HCT116 (cell line): ENCODE measurements at places on chromosomes 13 and 19. TPM values are rescaled to one million over a fixed set of nuclear protein-coding genes. Genes with fewer than 3 reads are reported as not detected.

DNA sequence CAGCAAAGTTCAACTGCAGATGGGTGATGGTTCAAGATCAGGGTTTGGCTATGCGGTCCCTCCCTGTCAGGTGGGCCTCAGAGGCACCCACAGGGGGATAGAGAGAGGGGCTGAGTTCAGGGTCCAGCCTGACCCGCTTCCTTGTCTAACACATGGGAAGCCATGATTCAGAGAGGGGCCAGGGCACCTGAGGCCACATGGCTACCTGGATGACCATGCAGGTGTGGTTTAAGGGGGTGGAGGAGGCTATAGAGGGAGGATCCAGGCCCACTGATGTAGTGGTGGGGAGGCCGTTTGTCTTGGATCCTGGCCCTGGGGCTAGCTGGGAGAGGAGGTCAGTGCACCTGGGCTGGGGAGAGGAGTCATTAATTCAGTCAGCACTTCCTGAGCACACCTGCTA is 56.7 kb downstream of the ZNF536 start:
- no peaks in the 10 kb centered on the region for H3K36me3 ChIP-seq
- no peak overlapping the region for H3K4me3 ChIP-seq
- no peaks in the 10 kb centered on the region for H3K4me1 ChIP-seq
- H3K27ac ChIP-seq: no peak overlapping the region
- H3K27me3 ChIP-seq: 0 out of 2 replicates have a peak, but pooled peaks cover 4% of the 10 kb centered on the region

RAP2A gene
- total RNA-seq: 27.6 TPM

SBNO2 gene
- total RNA-seq: 66.4 TPM

ZGLP1 gene
- 5.0 TPM for total RNA-seq

DNA sequence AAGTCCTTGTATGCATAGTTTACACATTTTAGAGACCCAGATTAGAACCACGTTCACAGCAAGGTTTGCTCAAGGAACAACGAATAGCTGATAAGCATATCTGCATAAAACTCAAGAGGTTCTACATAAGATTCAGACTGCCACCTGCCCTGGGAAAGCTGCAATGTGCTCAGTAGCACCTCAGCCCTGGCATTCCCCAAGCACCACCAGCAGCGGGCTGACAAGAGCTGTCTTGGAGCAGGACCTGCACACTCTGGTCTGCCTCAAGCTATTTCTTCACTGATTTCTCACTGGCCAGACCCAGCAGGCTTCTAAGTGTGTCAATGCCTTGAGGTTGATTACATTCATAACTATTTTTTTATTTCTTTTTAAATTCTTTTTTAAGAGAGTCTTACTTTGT is 65.8 kb upstream of the UQCRFS1 start:
- peaks cover 27% of the 10 kb centered on the region for H3K27me3 ChIP-seq
- no peaks in the 10 kb centered on the region for H3K36me3 ChIP-seq
- no peaks in the 10 kb centered on the region for H3K4me1 ChIP-seq
- no peak for DNase-seq
- H3K27ac ChIP-seq: no peak overlapping the region
- no peak overlapping the region for H3K4me3 ChIP-seq

PIH1D1 gene
- 152 TPM for total RNA-seq

ZNF98 gene
- total RNA-seq: not detected

DNA sequence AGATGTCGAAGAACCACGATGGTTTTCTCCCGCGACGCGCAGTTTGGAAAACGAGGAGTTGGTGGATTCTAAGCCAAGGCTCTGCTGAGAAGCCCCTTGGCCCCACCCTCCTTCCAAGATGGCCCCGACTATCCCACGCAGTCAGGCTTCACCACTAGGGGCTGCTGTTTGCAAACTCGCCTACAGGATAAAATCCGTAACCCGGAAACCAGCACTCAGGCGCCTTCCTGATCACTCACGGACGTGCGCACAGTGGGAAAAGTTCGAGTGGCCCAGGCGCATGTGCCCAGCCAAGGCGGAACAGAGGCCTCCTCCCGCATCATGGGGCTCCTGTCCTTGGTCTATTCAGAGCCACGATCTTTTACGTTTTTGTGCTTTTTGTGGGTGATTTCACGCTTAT is 19.2 kb upstream of the UQCR11 start:
- H3K27me3 ChIP-seq: no peaks in the 10 kb centered on the region
- H3K4me1 ChIP-seq: no peaks in the 10 kb centered on the region
- H3K4me3 ChIP-seq: no peak overlapping the region
- peaks cover 11% of the 10 kb centered on the region for H3K36me3 ChIP-seq
- peak; percentile 43 for DNase-seq
- H3K27ac ChIP-seq: no peak overlapping the region
